ENCODE measurements at places on chromosomes 5 and 9.

DNA sequence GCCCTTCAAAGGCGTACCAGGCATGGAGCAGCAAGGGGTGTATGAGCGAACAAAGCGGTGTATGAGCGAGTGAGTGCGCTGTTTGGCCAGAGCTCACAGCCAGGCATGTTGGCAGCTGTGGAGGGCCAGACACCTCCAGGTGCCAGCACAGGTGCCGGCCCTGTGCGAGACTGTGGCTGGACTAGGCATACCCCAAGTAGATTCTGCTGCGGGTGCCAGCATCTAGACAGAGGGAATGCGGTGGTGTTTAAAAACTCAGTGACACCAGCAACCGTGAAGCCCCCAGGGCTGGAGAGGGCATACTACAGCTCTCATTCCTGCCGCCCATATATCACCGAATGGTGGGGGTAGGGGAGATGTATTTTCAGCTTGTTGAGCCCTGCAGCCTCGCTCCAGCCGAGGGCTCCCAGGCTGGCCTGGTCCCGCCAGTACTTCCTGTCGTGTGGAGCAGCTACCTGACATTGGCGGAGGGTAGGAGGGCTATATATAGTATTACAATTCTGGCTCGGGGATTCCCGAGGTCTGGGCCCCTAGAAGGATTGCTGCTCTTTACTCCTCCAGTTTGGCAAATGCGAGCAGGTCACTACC is 1829.6 kb upstream of the NUDT12 start:
- no peak for DNase-seq

DNA sequence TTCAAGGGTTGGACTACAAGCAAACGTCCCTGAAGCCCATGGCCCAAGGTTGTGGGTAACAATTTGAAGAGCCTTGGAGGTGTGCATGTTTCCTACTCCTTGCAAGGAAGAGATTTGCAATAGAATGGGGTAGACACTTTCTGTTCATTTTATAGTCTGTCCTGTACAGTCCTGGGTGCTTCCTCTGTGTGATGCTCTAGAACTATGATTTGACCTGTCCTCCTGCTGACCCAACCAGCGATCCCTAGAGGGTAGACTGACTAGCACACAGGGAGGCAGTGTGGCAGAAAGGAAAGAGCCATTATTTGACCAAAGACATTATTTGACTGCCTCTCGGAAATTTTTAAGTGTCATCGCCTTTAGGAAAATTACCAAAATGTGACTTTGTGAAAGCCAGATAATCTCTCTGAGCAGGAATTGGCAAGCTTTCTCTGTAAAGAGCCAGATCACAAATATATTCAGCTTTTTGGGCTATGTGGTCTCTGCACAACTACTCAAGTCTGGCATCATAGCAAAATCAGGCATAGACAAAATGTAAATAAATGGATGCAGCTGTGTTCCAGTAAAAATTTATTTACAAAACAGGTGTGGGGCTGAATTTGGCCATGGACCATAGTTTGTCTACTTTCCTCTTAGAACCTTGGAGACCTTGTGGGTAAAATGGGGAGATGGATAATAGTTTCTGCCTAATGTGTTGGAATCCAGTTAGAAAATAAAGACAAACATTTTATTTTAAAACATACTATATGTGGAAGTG is 106.8 kb downstream of the DMRT2 start:
- DNase-seq = no peak

DNA sequence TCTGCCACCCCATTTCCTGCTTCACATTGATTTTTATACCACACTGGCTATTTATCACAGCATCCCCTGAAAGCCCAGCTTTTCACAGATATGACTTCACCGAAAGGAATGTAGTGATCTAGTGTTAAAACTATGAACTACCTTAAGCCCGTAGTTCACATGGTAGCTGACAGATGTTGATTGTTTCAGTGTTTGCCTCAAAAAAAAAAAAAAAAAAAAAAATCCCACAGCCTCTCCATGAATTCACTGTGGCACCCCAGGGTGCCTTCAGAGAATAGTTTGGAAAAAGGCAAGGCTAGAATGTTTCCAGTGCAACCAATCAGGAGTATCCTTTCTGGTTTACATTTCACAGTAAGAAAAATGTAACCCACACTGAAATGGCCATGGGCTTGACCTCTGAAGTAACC is 37.1 kb downstream of the GLIS3 start:
- peak; percentile 87 for DNase-seq

DNA sequence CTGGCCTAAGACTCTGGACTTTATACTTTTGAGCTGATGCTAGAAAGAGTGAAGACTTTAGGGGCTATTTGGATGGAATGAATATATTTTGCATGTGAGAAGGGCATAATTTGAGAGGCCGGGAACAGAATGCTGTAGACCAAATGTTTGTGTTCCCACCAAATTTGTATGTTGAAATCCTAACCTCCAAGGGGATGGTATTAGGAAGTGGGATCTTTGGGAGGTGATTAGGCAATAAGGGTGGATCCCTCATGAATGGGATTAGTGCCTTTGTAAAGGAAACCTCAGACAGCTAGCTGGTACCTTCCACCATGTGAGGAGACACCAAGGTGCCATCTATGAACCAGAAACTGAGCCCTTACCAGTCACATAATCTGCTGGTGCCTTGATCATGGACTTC is 165.1 kb upstream of the S1PR3 start:
- no peak for DNase-seq

- no peak for DNase-seq
Observed at GRCh38 chr5:19411936-19412335, 576.1 kb downstream of the CDH18 start.

DNA sequence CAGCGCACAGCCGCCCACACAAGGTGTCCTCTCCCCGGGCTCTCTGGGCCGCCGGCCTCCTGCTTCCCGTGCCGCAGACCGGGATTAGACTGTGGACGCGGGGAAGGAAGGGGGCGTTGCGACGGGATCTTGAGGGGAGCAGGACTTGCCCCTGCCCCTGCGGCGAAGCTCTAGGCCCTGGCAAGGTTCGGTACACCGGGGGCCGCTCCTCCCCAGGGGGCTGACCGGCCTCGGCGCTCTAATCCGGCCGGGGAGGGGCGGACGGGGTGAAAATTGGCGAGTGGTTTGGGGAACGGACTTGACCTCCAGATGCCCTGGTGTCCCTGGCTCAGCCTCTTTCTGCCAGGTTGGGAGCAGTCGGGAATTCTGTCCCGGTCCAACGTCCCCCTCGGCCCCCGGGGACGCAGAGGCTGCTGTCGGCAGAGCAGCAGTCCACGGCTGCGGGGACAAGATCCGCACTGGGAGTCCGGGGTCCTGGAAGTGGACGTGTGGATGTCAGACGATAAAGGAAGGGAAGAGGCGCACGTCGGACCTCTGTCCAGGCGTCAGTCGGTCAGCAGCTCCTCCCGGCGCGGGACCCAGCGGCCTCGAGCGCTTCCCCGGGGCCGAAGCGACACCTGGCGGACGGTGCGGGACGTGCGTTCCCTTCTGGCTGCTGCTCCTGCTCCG is 1.9 kb upstream of the CNTFR start:
- DNase-seq = peak; percentile 57

DNA sequence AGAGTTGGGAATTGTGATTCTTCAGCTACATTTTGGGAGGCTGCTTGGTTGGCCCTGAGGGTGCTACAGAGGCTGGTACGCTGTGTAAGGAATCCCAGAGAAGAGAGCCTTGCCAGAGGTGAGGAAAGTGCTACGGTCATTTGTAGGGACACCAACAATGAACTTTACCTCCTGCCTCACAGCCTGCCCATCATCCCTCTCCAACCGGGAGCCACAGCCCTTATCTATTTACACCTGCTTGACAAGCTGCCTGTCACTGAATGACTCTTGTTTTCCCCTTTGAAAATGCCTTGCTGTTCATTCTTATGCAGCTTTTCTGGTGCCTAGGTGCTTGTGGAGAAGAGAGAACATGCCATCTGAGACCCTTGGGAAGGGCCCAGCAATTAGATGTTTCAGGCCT is 110.8 kb downstream of the PCSK1 start:
- no peak for DNase-seq

- DNase-seq = no peak
Observed at GRCh38 chr5:177336112-177336511, 15.4 kb downstream of the LMAN2 start.

DNA sequence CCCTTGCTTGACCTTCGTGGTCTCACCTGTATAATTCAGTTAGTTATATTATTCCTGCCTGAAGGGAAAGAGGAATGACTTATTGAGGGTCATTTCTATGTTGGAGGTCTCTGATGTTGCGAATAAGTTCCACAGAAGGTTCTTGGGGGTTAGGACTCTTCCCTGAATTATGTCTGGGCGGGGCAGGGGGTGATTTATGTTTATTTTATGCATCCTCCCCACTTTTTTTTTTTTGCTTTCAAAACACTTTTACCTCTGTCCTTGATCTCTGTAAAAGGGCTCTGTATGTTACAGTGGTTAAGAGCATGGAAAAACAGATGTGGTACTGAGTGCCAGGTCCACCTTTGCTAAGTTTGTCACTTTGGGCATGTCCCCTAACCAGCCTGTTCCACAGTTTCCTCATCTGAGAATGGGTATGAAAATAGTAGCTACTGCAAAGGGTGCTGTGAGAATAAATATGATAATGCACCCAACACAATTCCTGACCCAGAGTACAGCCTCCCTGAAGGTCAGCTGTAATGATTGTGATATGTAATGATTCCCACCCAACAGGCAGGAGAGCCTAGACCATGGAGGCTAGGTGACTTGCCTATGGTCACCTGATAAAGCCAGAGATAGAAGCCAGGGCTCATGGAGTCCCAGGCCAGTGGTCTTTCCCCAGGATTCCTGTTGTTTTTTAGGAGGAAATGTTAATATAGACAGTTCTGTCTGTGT is 54.8 kb downstream of the SLC22A5 start:
- DNase-seq = no peak

DNA sequence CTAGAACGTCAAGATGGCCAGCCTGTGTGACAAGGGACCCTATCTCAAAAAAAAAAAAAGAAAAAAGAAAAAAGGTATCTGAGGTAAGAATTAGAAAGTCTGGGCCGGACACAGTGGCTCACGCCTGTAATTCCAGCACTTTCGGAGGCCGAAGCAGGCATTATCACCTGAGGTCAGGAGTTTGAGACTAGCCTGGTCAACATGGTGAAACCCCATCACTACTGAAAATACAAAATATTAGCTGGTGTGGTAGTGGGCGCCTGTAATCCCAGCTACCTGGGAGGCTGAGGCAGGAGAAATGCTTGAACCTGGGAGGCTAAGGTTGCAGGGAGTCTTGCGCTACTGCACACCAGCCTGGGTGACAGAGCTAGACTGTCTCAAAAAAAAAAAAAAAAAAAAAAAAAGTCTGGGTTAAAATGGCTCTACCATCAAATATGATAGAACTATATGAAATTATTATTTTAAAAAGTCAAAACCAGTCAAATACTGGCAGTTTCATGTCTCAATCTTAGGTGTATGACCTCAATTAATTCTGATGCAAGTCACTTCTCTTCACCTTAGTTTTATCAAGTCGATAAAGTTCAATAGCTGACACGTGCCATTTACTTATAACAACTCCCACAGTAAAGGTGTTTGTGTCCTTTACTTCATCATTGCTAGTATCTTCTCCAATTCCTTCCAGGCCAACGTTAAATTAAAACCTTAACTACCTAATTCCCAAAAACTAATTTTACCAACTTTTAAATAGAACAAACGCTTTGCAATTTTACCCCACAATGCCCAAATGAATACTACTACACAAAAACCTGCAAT is 1.1 kb downstream of the RPS23 start:
- DNase-seq = no peak

- DNase-seq = no peak
Observed at GRCh38 chr5:68258531-68258930, 43.0 kb downstream of the PIK3R1 start.

DNA sequence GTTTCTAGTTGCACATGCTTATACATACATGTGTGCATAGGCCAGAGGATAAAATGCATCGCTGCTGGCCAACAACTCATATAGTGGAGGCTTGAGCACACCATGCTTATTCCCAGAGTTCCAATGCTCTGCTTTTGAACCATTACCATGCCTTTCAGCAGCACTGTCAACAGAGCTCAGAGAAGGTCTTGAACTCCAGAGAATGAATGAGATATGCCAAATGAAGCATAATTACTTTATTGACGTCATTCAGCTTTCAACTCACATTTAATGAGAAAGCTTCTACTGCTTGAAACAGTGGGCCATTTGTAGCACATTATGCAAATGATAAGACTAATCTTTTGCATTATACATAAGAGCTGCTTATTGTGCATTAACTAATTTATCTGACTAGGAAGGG is 765.3 kb upstream of the GRAMD2B start:
- no peak for DNase-seq

GRCh38 chr5:75366787-75367186 is 29.8 kb downstream of the HMGCR start:
- no peak for DNase-seq

GRCh38 chr5:74371621-74372020 is 268.9 kb downstream of the ENC1 start:
- no peak for DNase-seq

- DNase-seq = peak; percentile 91
Observed at GRCh38 chr5:111748304-111748763, 8.7 kb downstream of the NREP start.

DNA sequence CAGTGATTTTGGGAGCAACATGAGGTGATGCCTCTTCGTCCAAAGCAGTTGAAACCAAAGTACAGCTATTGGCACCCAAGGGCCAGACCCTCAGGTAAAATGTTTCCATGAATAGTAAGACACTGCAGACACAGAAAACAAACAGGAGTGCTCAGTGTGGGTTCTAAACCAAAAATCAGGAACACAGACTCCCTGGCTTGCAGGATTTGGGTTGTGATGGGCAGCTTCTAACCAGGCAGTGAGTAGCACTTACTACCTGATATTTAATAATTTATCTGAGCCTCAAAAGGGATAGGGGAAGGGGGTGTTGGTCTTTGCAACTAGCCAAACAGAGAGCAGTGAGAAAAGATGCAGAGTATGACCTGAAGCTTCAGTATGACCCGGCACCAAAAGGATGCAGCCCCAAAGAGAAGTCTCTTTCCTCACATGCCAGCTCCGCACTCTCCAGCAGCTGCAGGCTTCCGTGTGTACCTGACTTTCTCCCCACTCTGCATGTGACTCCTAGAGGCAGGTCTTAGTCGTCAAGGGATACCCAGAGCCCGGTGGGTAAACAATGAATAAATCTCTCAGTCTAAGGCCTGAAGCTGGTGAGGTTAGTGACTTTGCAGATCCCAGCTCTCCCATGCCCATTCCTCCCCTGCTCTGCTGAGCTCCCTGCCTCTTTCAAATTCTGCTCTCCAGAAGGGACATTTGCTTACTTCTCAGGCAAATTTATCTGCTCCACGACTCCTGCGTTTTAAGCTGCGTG is 105.4 kb upstream of the SPOCK1 start:
- DNase-seq = no peak

DNA sequence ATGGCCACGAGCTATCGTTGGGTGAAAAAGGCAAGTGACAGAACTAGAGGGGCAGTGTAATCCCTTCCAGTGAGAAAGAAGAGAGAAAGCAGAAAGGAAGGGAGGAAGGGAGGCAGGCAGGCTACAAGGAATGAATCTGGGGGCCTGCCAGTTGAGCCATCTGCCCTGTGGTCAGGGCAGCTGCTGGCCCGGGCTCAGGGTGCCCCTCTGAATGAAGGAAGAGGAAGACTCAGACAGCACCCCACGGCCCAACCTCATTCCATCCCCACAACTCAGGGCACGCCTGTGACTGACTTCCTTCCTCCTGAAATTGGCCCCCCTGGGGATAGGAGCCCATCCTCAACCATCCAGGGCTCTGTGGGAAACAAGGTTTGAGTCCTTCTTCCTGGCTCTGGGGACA is 20.3 kb upstream of the FLT4 start:
- no peak for DNase-seq

- DNase-seq = no peak
Observed at GRCh38 chr9:133897675-133898074, 94.4 kb downstream of the VAV2 start.

GRCh38 chr9:89256642-89257041 is 54.4 kb upstream of the CKS2 start:
- DNase-seq = no peak

- DNase-seq = no peak
Observed at GRCh38 chr9:92655896-92656536, 13.9 kb downstream of the IPPK start.

Measured in mammary epithelial cell (primary cell).